Fibroblast of skin of right quadriceps (primary cell): ENCODE measurements at places on chromosomes 7 and 10.
A peak's percentile ranks its signal among the peaks of the same experiment; 100 is the strongest.

GRCh38 chr10:1419796-1420610 lies 317.3 kb downstream of the ADARB2 start:
- DNase-seq, result no peak

DNA sequence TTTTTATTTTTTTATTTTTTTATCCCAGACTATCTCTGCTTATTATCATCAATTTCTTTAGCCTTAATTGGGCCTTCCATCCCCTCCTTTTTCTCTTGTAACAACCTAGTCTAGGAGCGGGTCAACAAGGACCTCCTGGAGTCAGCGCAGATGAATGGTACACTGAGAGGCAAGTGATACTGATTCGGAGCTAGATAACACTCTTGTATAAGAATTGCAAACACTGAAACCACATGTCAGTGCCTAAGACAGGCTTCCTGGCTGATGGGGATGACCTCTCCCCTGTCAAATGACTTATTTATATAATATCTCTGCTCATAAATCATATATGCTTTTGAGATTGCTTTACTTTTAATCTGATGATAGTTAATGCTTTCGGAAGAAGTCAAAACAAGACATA lies 22.7 kb downstream of the BPGM start:
- no peak for DNase-seq

DNA sequence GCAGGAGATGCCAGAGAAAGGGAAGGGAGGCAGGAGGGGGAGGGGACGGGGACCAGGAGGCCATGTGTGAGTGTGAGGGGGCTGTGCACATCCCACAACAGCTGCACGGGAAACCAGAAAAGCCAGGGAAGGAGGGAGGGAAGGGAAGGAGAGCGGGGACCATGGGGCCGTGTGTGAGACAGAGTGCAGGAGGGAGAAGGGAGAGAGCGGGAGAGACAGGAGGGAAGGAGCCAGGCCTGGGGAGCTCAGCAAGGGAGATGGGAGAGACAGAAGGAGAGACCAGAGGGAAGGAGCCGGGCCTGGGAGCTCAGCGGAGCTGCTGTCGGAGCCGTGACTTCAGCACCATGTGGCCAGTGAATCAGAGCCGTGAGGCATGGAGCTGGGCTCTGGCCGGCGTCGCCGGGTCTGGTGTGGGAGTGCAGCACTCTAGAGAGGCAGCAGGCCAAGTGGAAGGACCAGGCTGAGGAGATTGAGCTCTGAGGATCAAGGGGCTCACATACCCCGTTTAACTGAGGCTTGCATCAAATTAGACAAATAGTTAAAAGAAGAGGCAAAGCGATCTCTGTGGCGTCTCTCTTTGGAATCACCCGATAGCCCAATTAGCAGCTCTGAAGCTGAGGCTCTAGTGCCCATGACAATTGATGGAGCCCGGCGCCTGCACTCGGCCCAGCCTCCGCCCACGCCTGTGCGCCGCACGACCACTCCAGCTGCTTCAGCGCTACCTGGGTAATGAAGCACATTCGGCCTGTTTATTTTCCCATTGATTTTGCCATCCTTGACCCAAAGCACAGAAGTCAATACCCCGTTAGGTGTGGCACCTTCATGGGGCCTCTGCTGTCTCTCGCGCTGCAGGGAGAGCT lies 150.4 kb downstream of the MAD1L1 start:
- peak; percentile 80 for DNase-seq

GRCh38 chr7:133115596-133115995 lies 33.7 kb upstream of the CHCHD3 start:
- DNase-seq, result no peak

DNA sequence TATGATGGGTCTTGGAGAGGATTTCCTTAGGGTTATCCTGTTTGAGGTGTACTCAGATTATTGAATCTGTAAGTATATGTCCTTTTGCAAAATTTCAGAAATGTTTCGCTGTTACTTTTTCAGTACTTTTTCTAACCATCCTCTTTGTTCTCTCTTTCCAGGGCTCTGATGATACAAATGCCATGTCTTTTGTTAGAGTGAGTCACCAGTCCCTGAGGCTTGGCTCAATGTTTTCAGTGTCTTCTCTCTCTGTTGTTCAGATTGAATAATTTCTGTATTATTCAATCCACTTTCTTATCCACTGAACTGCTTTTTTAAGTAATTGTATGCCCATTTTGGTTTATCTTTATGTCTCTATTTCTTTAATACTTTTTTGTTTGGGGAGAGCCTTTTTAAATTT lies 449.4 kb downstream of the TNS3 start:
- DNase-seq, result peak; percentile 18

- no peak for DNase-seq
Measured at GRCh38 chr7:28065721-28066285, 114.8 kb downstream of the JAZF1 start.

DNA sequence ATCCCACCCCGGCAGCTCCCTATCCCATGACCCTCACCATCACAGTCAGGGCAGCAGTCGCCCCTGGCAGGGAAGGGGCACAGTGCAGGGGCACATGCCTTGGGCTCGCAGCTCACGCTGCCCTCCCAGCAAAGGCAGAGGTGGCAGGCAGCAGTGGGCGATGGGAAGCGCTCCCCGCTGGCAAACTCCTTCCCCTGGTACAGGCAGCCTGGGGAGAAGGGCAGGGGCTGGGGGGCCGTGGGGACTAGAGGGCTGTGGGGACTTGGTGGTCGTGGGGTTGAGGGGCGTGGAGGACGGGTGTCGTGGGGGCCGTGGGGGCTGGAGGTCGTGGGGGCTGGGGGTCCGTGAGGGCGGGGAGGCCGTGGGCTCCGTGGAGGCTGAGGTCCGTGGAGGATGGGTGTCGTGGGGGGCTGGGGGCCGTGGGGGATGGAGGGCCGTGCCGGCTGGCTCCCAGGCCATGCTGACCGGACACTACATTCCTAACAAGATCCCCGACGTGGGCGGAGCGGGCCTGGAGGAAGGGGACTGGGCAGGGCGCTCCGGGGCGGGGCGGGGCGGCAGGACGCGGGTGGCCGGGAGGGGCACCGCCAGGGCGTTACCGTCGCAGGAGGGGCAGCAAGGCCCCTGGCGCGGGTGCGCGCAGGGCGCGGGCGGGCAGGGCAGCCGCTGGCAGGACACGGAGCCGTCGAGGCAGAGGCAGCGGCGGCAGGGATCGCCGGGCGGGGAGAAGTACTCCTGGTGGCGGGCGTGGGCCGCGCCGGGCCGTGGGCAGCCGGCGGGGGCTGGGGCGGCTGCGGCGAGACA lies 20.0 kb downstream of the KCP start:
- no peak for DNase-seq

DNA sequence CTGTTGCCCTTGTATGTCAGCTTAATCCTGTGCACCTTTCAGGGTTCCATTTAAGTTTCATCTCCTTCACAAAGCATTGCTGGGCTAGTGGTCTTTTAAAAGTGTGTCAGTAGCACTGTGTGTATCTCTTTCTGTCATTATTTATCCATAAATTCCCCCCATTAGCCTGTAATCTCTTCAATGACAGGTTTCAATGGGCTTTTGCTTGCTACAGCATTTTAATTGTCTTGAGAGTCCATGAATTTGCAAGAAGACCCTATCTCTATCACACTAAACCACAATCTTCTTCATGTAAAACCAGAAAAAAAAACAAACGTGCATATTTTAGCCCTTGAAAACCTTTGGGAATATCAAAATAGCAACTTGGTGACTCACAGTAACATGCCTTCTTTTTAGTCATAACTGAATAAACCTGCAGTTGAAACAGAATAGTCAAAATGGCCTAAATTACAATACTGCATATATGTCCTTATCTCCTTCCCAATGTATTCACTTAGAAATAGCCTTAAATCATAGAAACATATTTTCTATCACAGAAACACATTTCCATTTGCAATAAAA lies 118.6 kb downstream of the PON1 start:
- DNase-seq, result peak; percentile 87

DNA sequence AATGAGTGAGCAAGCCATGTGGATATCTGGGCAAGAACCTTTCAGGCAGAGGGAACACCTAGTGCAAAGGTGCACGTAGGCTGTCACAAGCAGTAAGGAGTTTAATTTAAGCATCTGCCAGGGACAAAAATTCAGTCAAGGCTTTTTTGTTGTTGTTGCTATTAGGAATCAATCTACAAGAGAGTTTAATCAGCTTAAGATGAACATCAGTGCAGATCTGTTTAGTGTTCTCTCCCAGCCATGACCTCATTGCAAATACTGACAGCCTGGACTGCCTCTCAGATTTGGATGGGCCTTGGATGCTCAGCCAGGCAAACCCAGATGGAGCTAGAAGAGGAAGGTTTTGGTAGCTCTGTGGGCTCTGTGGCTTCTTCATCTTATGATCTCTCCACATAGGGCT lies 3.3 kb upstream of the GLCCI1 start:
- DNase-seq, result no peak

DNA sequence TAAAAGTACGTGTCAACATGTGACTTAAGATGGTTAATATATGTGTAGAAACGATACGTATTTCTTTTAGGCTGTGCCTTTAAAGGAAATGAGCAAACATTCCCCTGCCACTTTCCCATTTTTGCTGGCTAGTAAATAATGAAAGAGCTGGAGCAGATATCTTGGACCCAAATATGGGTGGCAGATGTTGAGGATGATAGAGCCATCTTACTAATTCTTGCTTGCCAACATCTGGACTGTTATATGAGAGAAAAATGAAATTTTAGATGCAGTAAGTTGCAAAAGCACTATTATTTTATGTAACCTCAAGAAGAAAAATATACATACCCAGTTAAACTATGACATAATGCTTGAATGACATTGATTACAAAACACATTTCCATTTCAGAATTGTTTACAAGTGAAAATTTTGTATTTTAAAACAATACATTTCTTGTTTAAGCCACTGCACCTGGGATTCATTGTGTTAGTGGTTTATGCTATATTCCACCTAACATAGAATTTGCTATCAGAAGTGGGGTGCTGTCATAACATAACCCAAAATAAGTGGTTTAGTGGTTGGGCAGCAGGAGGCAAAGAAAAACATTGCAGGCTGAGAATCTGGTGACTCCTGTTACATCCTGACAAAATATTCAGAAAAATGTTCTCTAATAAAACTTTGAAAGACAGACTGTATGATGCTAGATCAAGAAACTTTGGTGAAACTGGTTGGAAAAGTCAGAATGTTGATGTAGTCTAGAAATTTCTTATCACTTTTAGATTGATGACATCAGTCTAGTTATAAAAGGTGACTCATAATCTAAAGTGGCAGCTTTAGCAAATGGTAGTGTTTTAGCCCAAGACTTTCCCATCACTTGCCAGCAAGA lies 305.0 kb downstream of the PTEN start:
- no peak for DNase-seq

- peak; percentile 73 for DNase-seq
Measured at GRCh38 chr7:113730309-113730955, 188.4 kb downstream of the PPP1R3A start.

- no peak for DNase-seq
Measured at GRCh38 chr10:114687459-114687858, 29.4 kb upstream of the ABLIM1 start.

DNA sequence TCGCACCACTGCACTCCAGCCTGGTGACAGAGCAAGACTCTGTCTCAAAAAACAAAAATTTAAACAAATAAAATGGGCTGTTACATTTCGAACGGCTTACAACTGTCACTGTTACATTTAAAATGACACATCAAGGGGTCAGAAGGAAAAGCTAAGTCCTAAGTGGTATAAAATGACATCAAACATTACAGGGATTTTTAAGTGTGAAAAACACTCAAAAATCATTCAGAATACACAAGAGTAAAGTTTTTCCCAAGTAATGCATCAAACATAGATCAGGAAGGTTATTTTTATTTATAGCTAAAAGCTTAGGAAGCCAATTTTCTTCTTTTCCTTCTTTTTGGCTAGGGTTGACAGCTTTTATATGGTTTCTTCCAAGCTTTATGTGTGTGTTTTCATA lies 39.0 kb downstream of the CCDC3 start:
- DNase-seq, result no peak

DNA sequence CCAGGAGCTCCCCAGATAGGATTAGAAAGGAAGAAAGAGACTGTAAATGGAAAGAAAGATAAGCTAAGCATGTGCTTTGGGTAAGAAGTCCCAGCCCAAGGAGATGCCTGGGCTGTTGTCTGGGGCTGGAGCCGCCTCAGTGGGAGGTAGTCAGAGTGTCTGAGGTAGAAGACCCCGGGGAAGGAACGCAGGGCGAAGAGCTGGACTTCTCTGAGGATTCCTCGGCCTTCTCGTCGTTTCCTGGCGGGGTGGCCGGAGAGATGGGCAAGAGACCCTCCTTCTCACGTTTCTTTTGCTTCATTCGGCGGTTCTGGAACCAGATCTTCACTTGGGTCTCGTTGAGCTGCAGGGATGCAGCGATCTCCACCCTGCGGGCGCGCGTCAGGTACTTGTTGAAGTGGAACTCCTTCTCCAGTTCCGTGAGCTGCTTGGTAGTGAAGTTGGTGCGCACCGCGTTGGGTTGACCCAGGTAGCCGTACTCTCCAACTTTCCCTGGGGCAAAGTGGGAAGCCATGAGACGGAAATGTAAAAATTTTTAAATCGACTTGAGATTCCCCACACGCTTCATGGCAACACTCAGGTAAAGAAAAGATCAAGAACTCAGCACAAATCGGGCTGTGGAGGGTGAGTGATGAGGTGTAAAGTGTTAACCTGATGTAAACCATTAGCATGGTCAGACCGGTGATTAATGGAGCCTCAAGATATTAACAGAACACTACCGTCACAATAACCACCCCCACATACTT lies 1.3 kb downstream of the HOXA1 start:
- DNase-seq, result no peak

DNA sequence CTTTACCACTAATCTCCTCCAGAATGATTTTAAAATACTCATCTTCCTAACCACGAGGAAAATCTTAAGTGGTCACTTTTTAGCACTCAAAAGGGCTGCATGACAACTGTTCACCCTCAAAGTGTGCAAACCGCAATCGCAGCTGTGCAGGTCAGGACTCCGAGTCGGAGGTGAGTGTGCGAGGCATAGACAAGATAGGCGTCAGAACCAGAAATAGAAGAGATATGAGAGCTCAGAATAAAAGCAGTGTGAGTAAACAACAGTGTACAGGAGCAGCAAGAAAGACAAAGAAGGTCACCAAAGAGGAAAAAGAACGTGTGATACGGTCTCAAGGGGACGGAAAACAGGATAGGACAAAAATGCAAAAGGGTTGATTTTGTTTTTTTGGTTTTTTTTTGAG lies 17.5 kb upstream of the ENO4 start:
- DNase-seq, result no peak

DNA sequence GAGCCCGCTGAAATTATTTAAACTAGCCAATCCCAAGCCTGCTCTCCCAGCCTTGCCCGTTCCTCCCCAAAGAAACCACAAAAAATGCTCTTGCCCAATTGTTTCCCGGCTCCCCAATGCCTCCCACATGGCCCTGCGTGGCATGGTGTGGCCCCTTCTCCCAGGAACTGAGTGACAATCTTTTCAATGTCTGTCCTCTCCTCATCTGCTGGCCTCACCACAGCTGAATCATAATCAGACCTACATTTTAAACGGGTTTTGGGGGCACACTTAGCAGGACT lies 201.5 kb downstream of the PRPF18 start:
- no peak for DNase-seq

- no peak for DNase-seq
Measured at GRCh38 chr10:129331839-129332220, 135.2 kb upstream of the MGMT start.

- DNase-seq, result peak; percentile 28
Measured at GRCh38 chr7:96823274-96823673, 113.6 kb upstream of the SEM1 start.
